ENCODE measurements at places on chromosomes 12 and 14. TPM values are rescaled to one million over a fixed set of nuclear protein-coding genes. Genes with fewer than 3 reads are reported as not detected.

CEP128 gene
- total RNA-seq = 13.5 TPM

MMAB gene
- total RNA-seq = 19.3 TPM

TSPAN19 gene
- total RNA-seq = not detected

FOXN4 gene
- total RNA-seq = not detected

AKAP6 gene
- total RNA-seq = 9.3 TPM

HOXC5 gene
- total RNA-seq = not detected

DPPA3 gene
- not detected for total RNA-seq

- peaks cover 43% of the 10 kb centered on the region for H3K4me1 ChIP-seq
- H3K27ac ChIP-seq = peak overlapping the region; percentile 35
- no peak for DNase-seq
- H3K27me3 ChIP-seq = no peaks in the 10 kb centered on the region
- no peak overlapping the region for H3K4me3 ChIP-seq
These were observed 7.8 kb upstream of the TCHP start for GRCh38 chr12:109892165-109892715.

DNA sequence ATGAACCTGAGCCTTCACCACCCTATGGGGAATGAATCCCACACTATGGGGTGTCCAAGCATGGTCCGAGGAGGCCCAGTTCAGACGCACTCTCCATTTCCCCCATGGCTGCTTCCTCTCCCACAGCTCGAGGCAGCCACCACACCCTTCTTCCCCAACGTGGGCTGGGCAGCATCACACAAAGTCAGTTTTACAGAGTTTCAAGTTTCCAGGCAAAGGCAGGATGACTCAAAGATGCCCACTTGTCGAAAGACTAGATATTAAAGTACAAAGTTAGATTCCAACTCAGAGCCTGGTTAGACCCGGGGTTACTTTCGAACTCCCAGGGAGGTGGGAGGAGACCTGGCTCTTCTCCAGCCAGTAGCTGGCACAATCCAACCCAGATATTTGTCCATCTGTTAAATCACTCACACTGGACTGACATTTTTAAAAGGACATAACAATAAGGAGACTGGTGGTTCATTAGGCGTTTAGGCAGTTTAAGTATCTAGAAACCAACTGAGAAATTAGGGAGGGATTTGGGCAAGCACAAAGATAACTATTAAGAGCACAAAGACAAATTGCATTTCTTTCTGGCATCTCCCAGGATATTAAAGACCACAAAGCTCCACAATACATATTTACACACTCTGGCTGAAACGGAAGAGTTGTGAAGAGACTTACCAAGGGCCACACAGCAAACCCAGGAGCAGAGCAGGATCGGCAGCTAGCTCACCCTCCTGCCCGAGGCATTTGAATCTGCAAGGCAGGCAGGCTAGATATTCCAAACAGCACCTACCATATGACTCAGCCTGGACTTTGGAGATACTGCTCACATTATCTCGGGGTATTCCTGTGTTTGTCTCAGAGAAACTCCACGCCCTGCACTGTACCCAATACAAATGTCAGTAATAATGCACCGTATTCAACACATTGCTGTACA lies 34.8 kb downstream of the TMCC3 start:
- H3K36me3 ChIP-seq = no peaks in the 10 kb centered on the region
- peaks cover 32% of the 10 kb centered on the region for H3K4me1 ChIP-seq
- no peak overlapping the region for H3K4me3 ChIP-seq
- H3K27me3 ChIP-seq = no peaks in the 10 kb centered on the region

GRCh38 chr14:59424341-59425071 lies 40.7 kb downstream of the GPR135 start:
- no peaks in the 10 kb centered on the region for H3K27me3 ChIP-seq
- H3K4me3 ChIP-seq = no peak overlapping the region
- peak overlapping the region; percentile 26 for H3K27ac ChIP-seq
- no peak for DNase-seq
- H3K36me3 ChIP-seq = no peaks in the 10 kb centered on the region

GRCh38 chr12:131239384-131240094 lies 285.8 kb downstream of the ADGRD1 start:
- no peaks in the 10 kb centered on the region for H3K4me1 ChIP-seq
- H3K36me3 ChIP-seq = no peaks in the 10 kb centered on the region
- no peak for DNase-seq
- H3K4me3 ChIP-seq = no peak overlapping the region

GRCh38 chr12:8692573-8692972 lies 5.2 kb upstream of the RIMKLB start:
- peaks cover 16% of the 10 kb centered on the region for H3K4me1 ChIP-seq
- no peaks in the 10 kb centered on the region for H3K27me3 ChIP-seq
- no peak overlapping the region for H3K27ac ChIP-seq

- H3K27me3 ChIP-seq = no peaks in the 10 kb centered on the region
- H3K4me3 ChIP-seq = no peak overlapping the region
- DNase-seq = no peak
These were observed 102.7 kb downstream of the KCNMB4 start for GRCh38 chr12:70468741-70469140.

- peaks cover 23% of the 10 kb centered on the region for H3K4me1 ChIP-seq
- H3K36me3 ChIP-seq = no peaks in the 10 kb centered on the region
- no peak overlapping the region for H3K27ac ChIP-seq
- peaks cover 12% of the 10 kb centered on the region for H3K27me3 ChIP-seq
- peak overlapping the region; percentile 7 for H3K4me3 ChIP-seq
- DNase-seq = peak; percentile 74
These were observed 10.0 kb downstream of the AHNAK2 start for GRCh38 chr14:104968153-104968527.

GRCh38 chr14:28494196-28494595 lies 272.4 kb upstream of the FOXG1 start:
- H3K4me1 ChIP-seq = no peaks in the 10 kb centered on the region
- no peak for DNase-seq
- H3K27ac ChIP-seq = no peak overlapping the region
- H3K4me3 ChIP-seq = no peak overlapping the region

GRCh38 chr12:53966385-53967133 lies 6.4 kb upstream of the HOXC11 start:
- H3K27me3 ChIP-seq = peaks cover 100% of the 10 kb centered on the region
- H3K27ac ChIP-seq = no peak overlapping the region
- peak; percentile 33 for DNase-seq
- no peak overlapping the region for H3K4me3 ChIP-seq
- H3K36me3 ChIP-seq = no peaks in the 10 kb centered on the region

- H3K27me3 ChIP-seq = peaks cover 19% of the 10 kb centered on the region
- H3K4me1 ChIP-seq = peaks cover 25% of the 10 kb centered on the region
- no peaks in the 10 kb centered on the region for H3K36me3 ChIP-seq
These were observed 4.0 kb downstream of the CHGA start for GRCh38 chr14:92926931-92927330.

DNA sequence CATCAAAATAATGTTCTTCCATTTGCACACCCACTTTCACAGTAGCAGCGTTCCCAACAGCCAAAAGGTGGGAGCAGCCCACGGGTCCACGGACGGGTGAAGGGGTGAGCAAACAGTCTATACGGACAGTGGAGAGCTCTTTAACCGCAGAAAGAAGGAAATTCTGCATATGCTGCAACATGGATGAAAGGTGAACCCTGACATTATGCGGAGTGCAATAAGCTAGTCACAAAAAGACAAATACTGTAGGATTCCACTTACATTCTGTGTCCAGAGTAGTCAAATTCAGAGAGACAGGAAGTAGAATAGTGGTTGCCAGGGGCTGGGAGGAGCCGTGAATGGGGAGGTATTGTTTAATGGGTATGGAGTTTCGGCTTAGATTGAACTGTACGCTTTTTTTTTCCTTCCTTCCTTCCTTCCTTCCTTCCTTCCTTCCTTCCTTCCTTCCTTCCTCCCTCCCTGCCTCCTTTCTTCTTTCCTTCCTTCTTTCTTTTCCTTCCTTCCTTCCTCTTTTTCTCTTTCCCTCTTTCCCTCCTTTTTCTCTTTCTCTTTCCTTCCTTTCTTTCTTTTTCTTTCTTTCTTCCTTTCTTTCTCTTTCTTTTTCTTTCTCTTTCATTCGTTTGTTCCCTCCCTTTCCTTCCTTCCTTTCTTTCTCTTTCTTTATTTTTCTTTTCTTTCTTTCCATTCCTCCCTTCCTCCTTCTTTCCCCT lies 15.8 kb upstream of the ANKRD9 start:
- H3K27me3 ChIP-seq = no peaks in the 10 kb centered on the region
- no peaks in the 10 kb centered on the region for H3K36me3 ChIP-seq
- peak overlapping the region; percentile 87 for H3K27ac ChIP-seq
- peak overlapping the region; percentile 58 for H3K4me3 ChIP-seq
- DNase-seq = no peak

DNA sequence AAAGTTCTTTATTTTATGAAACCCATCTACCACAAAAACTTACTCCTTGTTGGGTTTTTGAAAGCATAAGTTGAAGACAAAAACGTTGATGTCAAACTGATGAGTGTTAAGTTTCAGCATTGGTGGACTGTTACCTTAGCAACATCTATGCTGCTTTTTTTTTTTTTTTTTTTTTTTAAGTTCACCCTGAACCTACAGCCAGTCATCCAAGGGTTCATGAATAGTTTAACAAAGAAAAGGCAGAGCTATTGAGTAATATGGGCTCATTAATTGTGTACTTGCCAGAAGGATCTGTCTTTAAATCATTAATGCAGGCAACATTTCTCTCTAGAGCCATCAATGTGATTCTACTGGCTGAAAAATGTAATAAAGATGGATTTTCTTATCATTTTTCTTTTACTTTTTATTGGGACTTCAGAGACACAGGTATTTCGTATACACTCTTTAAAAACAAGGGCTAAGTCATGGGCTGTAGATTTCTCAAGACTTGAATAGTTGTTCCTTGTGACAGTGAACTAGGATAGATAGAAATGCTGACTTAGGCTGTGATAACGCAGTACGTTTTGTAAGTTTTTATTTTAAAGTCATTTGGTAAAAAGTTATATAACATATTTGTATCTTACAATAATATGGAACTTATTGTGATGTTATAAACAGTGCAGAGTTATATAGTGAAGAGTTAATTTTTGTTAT lies at the start of gene PTPRQ:
PTPRQ (plus strand) TSS at position 262 of the 693 bp plus-strand sequence; CDS start at position 373, 111 bp downstream.
- no peaks in the 10 kb centered on the region for H3K36me3 ChIP-seq
- H3K4me3 ChIP-seq = no peak within 1 kb of the TSS
- no peak within 1 kb of the TSS for H3K27ac ChIP-seq
- no peaks in the 10 kb centered on the region for H3K27me3 ChIP-seq
- no peaks in the 10 kb centered on the region for H3K4me1 ChIP-seq

All from spleen (tissue), 13 donors.